Bone marrow (tissue), 2 donors: ENCODE measurements at places on chromosomes 6 and 20.

- DNase-seq = no peak
Observed at GRCh38 chr20:58416835-58417234, 27.8 kb downstream of the VAPB start.

DNA sequence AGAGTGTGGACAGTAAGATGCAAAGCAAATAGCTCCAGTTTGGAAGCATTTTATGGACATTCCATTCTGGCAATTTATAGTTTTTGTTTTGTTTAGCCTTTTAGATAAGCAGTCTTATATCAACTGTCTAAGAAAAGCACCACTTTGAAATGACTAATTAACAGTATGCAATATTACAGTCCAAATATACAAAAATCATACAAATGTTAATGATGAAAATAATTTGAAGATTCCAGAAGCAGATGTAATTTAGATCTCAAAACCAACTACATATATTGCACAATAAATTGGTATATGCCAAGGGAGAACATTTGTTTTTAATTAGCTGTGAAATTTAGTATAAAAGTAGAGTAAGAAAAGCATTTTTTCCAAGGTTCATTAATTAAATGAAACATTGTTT, 158.8 kb downstream of the KIF6 start:
- DNase-seq = no peak

DNA sequence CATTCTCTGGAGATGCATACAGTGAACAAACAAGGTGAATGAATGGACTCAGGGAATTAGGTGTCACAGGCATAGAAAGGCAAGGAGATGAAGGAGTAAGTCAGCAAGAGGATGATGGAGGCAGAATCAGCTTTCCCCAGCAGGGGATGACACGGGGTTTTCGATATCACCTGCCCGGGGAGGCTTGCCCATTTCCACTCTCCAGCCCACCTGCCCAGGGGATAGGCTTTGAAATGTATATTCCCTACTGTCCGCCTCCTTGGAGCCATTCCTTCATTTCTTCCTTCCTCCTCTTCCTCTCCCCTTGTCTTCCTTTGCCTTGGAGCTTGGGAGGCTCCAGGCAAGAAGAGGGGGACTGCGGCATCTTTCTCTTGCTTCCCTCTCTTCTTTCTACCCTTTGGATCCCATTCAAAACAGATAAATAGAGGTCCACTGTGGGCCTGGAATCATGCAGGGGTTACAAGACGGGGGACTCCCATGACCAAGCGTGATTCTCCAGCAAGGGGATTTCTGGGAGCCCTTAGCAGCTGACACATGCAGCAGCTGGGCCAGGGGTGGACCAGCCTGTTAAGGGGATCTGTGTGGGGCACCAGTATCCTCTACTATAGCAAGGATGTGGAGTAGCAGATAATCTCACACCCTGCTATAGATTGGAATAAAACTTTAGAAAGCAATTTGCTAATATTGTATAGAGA, 23.5 kb upstream of the RNF24 start:
- DNase-seq = no peak

DNA sequence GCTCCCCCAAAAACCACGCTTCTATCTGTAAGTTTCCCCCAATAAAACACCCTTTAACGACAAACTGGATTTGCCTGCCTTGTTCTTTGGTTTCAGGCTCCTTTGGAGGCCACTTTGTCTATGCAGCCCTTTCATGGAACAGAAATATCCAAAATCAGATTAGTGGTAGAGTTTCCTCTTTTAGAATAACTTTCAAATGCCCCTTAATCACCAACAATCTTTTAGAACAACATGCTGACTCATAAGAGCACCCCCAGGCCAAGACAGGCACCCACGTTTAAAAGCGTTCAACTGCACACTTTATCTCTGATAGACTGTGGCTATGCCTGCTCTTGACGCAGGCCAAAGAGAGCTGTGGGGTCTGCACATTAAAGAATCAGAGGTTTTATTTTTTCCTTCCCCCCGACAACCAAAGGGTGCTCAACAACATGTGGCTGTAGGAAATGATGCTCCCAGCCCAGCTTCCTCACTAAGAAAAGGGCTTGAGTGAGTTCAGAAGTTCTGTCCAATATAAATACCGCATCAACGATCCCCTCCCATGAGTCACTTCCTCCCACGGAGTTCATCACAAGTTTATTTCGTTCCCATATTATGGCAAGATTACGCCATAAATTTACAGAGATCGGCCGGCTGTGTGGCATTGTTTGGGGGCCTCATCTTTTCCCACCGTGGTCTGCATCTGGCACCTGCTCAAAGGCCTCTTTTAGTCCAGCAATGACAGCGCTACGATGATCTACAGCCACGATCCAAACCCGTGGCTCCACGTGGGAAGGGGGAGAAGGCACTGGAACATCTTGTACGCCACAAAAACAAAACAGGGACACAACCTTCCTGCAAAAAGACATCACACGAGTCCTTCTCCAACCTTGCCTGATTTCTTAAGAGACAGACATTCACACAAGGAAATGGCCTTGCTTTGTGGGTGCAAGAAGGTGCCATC, 88.8 kb upstream of the NFATC2 start:
- DNase-seq = peak; percentile 45

DNA sequence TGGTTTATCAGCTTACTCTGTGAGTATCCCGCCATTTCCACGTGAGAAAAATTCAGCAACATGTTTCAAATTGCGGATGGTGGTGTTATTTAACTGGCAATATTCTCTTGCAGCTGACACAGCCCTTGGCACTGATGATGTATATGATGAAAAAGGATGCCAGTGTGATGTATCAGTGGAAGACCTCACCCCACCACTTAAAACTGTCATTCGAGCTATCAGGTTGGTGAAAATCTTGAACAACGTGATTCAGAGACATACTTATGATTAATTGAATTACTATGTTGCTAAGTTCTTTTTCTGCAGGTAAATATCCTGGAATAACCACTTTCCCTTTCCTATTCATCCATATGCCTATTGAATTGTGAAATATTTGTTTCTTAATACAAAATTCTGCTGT, 55.7 kb downstream of the KHDC1L start:
- DNase-seq = no peak

DNA sequence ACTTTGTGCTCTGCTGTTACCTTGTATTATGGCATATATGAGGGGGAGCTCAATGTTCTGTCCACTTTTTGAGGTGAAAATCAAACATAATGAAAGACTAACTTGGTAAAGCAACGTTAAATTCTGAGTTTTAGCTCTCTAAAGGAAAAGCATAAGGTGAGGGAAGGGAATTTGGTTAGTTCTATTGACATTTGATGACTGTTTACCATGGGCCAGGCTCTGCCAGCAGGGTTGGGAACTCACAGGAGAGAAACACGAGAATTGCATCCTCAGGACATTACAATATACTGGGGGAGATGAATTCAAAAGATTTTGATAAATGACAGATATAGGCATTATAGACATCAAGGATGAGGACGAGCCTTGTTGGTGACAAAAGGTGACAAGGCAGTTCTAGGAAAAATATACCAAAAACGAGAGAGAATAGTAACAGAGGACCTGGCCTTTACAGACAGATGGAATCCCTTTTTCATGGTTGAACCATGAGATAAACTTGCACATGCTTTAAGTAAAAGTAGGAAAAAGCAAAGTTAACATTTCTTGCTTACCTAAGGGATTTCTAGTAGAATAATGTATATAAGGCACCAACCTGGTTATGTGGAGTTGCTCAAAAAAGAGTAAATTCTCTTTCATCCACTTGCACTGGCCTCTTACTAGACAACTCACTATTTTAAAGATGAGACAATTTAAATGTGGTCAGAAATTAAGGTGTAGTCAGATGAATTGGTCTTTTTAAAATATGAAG, 191.4 kb downstream of the NKAIN2 start:
- no peak for DNase-seq

- DNase-seq = no peak
Observed at GRCh38 chr6:44311767-44312166, 1.4 kb downstream of the AARS2 start.

DNA sequence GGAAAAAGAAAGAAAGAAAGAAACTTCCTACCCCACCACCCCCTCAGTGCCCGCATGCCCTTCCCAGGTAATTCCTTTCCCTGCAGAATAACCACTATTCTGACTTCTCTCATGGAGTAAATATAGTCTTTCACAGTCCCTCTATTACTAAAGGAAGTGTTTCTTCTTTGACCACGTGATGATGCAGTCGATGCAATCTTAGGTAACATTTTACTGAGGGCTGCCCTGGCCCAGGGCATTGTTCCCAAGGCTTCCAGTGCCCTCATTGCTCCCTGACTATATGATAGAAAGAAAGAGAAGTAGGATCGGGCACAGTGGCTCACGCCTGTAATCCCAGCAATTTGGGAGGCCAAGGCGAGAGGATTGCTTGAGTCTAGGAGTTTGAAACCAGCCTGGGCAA, 29.1 kb downstream of the ARHGAP40 start:
- no peak for DNase-seq

DNA sequence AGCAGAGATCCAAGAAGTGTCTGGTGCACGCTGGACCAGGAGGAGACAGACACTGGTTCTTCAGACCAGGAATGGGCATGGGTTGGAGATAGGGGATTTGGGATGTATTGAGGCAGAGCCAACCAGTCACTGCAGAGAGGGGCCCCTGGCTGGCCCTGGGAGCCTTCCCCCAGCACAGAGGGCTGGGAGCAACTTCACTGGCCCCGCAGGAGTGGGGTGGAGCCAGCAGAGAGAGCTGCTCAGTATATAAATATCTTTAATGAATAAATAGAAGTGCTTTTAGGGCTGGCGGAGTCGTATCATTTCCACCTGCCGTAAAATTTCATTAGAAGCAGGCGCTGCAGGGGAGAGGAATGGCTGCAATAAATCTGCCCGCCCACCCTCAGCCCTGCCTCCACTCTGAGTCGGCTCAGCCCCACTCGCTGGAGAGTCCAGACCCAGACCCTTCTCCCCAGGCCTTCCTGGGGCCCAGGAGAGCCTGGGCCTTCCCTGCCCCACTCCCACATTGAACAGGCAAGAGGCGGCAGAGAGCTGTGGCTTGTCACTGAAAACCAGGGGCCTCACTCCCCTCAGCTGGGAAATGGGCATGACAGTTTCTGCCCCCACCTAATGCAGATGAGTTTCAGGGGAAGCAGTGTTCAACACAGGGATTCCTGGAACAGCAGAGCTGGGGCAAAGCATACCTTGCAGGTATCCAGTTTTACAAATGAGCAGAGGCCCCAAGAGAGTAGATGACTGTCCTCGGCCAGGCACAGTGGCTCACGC, 23.9 kb upstream of the VSTM2L start:
- no peak for DNase-seq

DNA sequence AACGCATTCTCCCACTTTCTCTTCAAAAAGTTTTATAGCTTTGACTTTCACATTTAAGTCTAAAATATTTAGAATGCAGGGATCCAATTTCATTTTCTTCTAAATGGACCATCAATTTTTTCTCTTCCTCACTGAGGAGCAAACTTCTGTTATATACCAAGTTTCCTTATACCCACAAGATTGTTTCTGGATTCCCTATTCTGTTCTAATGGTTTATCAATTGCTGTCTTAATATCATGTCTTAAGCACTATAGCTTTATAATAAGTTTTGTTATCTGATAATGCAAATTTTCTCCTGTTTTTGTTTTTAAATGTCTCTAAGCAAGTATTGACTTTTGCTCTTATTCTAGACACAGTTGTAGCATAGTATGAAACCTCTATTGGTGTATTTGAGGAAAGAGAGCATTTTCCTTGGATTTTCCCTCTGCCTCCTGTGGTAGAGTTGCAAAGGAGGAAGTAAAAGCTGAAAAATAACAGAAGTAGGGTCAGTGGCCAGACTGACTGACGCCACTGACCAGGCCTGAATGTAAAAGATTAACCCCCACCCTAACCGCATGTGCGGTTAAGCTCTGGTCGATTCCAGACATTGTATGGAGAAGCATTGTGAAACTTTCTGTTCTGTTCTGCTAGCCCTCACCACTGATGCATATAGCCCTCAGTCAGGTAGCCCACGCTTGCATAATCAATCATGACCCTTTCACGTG, 40.3 kb downstream of the GPX5 start:
- no peak for DNase-seq

GRCh38 chr6:43834528-43835155, 64.6 kb downstream of the VEGFA start:
- no peak for DNase-seq

DNA sequence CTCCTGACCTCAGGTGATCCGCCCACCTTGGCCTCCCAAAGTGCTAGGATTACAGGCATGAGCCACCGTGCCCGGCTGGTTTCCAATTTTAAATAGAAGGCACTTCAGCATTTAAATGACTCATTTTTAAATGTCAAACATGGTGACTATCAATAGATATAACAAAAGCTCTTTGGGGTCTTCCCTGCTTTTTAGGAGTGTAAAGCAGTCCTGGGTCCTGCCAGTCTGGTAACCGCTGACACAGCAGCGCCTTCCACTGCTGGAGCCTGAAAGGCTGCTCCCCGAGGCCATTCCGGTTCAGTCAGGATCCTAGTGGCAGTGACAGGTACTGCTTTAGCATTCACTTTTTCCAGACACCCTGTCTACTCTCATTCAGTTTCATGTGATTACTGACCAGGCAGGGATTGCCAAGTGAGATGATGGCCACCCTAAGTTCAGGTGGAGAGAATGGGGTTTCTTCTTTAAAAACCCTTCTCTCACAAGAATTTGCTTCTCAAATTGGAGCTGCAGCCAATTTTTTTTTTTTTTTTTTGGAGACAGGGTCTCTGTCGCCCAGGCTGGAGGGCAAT, 5.1 kb downstream of the DIDO1 start:
- no peak for DNase-seq

DNA sequence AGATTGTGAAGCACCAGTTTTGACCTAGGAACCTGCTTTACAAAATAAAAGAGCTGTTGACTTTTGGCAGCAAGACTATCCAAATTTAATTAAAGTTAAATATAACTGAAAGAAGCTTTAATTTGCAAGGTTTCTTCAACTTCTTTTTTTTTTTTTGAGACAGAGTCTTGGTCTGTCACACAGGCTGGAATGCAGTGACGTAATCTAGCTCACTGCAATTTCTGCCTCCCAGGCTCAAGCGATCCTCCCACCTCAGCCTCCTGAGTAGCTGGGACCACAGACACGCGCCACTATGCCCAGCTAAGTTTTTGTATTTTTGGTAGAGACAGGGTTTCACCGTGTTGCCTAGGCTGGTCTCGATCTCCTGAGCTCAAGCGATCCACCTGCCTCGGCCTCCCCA, 13.7 kb upstream of the CSE1L start:
- no peak for DNase-seq

DNA sequence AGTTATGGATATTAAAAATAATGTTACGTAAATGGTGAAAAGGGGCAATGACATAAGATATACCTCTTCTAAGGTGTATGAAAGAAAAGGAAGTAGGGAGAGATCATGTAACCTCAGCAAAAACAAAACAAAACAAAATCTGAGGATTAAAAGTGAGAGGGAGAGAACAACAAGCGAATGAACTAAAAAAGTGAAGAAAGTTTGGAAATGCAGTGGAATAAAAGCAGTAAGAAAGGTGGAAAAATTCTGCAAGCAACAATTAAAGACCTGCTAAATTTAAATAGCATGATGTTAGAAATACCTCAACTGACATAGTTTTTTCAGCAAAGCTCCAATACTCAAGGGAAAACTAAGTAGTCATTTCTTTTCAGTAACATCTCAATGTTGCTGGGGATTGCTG, 48.0 kb downstream of the PHIP start:
- no peak for DNase-seq

DNA sequence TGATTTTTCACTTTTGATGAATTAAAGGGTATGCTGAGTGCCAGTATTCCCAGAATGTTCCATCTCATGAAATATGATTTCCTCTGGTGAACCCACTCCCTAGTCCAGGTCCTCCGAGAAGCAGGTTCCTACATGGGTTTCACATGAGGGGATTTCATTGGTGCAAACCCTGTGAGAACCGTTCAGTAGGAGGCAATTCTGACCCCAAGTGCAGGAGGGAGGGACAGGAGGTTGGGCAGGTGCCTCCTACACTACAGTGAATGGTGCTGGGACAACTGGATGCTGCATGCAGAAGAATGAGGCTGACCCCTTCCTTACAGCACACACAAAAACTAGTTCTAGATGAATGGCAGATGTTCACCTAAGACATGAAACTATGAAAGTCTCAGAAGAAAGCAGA, 5.1 kb upstream of the ULBP2 start:
- no peak for DNase-seq
